ENCODE measurements at places on chromosomes 12 and 14. TPM values are rescaled to one million over a fixed set of nuclear protein-coding genes. Genes with fewer than 3 reads are reported as not detected.

Gene IKBIP
- total RNA-seq, result 28.2 TPM

Gene GSC
- total RNA-seq, result not detected

Gene CCDC197
- total RNA-seq, result 0.49 TPM

Gene LYZ
- 0.30 TPM for total RNA-seq

Gene CACNA1C
- 0.05 TPM for total RNA-seq

Gene CPM
- 55.9 TPM for total RNA-seq

Gene CCNK
- 90.8 TPM for total RNA-seq

Gene AICDA
- total RNA-seq, result not detected

Gene RTL1
- total RNA-seq, result not detected

Gene PIWIL1
- not detected for total RNA-seq

Gene IL22
- not detected for total RNA-seq

Gene SLC22A17
- 7.4 TPM for total RNA-seq

Gene FAM181A
- not detected for total RNA-seq

Gene POLE2
- total RNA-seq, result 47.6 TPM

Gene PRORP
- 51.9 TPM for total RNA-seq

Gene ZNF219
- total RNA-seq, result 21.9 TPM

Gene ACVRL1
- total RNA-seq, result not detected
